ENCODE measurements at places on chromosomes 1 and 21.
A peak's percentile ranks its signal among the peaks of the same experiment; 100 is the strongest.

DNA sequence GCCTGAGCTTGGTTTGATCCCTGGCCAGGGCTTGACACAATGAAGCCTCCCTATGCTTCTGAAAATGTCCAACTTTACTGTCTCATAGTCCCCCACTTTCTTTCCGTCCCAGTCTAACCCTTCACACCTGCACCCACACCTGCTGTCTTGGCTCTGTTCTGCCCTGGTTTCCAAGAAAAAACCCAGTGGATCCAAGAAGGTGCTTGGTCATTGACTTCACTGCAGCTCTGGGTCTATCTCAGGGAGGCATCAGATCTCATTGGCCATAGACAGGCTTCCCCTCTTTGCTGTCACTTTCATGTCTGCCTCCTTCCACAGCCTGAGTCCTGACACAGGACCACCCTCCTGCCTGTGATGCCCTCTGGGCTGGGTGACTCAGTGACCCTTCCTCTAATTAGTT, 37.8 kb upstream of the ETV3 start:
- no peaks in the 10 kb centered on the region for H3K27me3 ChIP-seq
- no peaks in the 10 kb centered on the region for H3K36me3 ChIP-seq
- no peak overlapping the region for H3K4me3 ChIP-seq
- no peak for DNase-seq
- no peak overlapping the region for H3K27ac ChIP-seq

- H3K36me3 ChIP-seq, result no peaks in the 10 kb centered on the region
- no peaks in the 10 kb centered on the region for H3K27me3 ChIP-seq
- no peak overlapping the region for H3K4me3 ChIP-seq
Observed at GRCh38 chr1:228283043-228283371, 75.2 kb downstream of the OBSCN start.

GRCh38 chr1:999725-1000356, at the start of gene HES4:
Gene HES4, minus strand, starts transcription at chr1:1000097. Its CDS starts 124 bp downstream, at chr1:999973.
- peaks cover 11% of the 10 kb centered on the region for H3K27me3 ChIP-seq
- H3K36me3 ChIP-seq, result no peaks in the 10 kb centered on the region
- H3K4me1 ChIP-seq, result peaks cover 9% of the 10 kb centered on the region
- H3K4me3 ChIP-seq, result peak within 1 kb of the TSS; percentile 64
- H3K27ac ChIP-seq, result peak within 1 kb of the TSS; percentile 53
- DNase-seq, result peak; percentile 42

GRCh38 chr1:177976596-177976995, 6.7 kb upstream of the SEC16B start:
- no peak overlapping the region for H3K27ac ChIP-seq
- H3K4me3 ChIP-seq, result no peak overlapping the region
- H3K36me3 ChIP-seq, result no peaks in the 10 kb centered on the region
- H3K4me1 ChIP-seq, result no peaks in the 10 kb centered on the region
- DNase-seq, result no peak

- no peak for DNase-seq
- peak overlapping the region; percentile 23 for H3K27ac ChIP-seq
- no peaks in the 10 kb centered on the region for H3K36me3 ChIP-seq
- H3K4me1 ChIP-seq, result peaks cover 13% of the 10 kb centered on the region
- no peak overlapping the region for H3K4me3 ChIP-seq
- H3K27me3 ChIP-seq, result no peaks in the 10 kb centered on the region
Observed at GRCh38 chr1:224457782-224458144, 23.2 kb upstream of the WDR26 start.

DNA sequence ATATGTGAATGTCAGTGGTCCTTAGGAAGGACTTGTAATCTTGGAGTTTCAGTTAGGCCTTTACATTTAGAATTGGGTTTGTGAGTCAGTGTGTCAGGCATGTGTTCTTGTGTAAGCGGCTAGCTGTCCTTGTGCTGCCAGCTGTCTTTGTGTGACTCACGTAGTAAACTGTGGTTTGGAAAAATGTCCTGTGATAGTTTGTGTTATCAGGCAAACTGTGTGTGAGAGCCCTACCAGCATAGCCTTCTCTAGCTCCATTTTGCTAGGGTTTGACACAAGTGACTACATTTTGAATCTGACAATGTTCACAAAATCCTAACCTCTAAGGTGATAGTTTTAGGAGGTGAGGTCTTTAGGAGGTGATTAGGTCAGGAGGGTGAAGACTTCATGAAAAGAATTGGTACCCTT, 6.9 kb upstream of the SLC35D1 start:
- H3K36me3 ChIP-seq, result no peaks in the 10 kb centered on the region
- no peak for DNase-seq
- H3K4me1 ChIP-seq, result no peaks in the 10 kb centered on the region
- H3K4me3 ChIP-seq, result no peak overlapping the region

DNA sequence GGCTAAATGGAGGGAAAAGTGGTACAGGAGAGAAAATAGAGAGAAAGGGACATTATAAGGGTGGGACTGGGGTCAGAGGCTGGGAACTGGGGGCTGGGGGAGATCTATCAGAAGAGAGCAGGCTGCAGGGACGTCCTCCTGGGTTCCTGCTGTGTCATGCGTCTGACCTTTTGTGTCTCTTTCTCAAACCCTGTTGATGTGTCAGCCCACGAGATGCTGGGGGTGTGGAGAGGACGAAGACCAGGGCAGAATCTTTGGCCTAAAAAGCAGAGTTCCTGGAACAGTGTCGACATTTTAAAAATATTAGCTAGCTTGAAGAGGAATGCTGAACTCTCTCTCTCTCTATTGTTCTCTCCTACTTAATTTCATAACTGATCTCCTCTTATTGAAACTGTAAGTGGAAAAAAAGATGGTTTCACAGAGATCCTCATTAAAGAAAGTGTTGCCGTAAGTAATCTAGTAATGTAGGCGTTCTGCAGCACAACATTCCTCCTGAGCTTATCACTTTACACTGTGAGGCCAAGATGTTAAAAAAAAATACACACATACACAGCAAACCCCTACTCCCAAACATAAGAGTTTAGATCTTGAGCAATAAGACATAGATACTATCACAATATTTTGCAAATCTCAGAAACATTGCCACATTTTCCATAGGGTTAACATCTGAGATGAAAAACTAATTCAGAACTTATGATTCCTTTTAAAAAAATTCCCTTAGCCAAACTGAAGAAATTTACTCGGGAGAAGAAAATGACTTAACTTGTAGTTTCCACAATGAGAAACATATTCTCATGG, 52.6 kb downstream of the RUNX1 start:
- no peaks in the 10 kb centered on the region for H3K27me3 ChIP-seq
- no peaks in the 10 kb centered on the region for H3K36me3 ChIP-seq
- H3K4me1 ChIP-seq, result peaks cover 2% of the 10 kb centered on the region
- no peak overlapping the region for H3K4me3 ChIP-seq
- DNase-seq, result no peak

- H3K4me3 ChIP-seq, result no peak overlapping the region
- no peaks in the 10 kb centered on the region for H3K27me3 ChIP-seq
- no peak overlapping the region for H3K27ac ChIP-seq
Observed at GRCh38 chr1:53410701-53411100, 48.5 kb upstream of the DMRTB1 start.

GRCh38 chr1:244186372-244186771, 135.3 kb downstream of the ZBTB18 start:
- no peak overlapping the region for H3K27ac ChIP-seq
- DNase-seq, result no peak
- H3K4me3 ChIP-seq, result no peak overlapping the region
- no peaks in the 10 kb centered on the region for H3K36me3 ChIP-seq

DNA sequence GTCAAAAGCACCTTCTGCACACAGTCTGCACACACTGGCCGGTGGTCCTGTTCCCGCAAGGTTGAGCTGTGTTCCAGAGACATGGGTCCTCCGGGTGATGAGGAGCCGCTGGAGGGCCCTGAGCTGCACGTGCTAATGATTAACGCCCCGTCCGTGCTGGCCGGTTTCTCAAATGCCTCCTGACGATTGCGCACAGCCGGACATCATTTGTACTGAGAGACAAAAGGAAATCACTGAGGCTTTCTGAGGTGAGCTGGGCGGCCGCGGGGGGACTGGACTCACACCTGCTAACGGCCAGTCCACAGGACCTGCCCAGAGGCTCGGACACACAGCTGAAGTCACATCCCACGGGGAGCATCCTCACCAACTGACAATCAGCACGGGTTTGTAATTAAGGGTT, 29.2 kb downstream of the POFUT2 start:
- H3K27me3 ChIP-seq, result no peaks in the 10 kb centered on the region
- H3K36me3 ChIP-seq, result no peaks in the 10 kb centered on the region
- no peak overlapping the region for H3K27ac ChIP-seq
- no peak overlapping the region for H3K4me3 ChIP-seq

- H3K36me3 ChIP-seq, result no peaks in the 10 kb centered on the region
- no peaks in the 10 kb centered on the region for H3K4me1 ChIP-seq
- H3K27me3 ChIP-seq, result no peaks in the 10 kb centered on the region
- H3K4me3 ChIP-seq, result no peak overlapping the region
- DNase-seq, result no peak
Observed at GRCh38 chr1:76005765-76006164, 68.8 kb upstream of the ST6GALNAC3 start.

GRCh38 chr1:150971583-150972416, 2.8 kb downstream of the CERS2 start:
- no peak for DNase-seq
- H3K36me3 ChIP-seq, result no peaks in the 10 kb centered on the region
- peaks cover 27% of the 10 kb centered on the region for H3K4me1 ChIP-seq
- peak overlapping the region; percentile 4 for H3K4me3 ChIP-seq
- H3K27ac ChIP-seq, result peak overlapping the region; percentile 50

DNA sequence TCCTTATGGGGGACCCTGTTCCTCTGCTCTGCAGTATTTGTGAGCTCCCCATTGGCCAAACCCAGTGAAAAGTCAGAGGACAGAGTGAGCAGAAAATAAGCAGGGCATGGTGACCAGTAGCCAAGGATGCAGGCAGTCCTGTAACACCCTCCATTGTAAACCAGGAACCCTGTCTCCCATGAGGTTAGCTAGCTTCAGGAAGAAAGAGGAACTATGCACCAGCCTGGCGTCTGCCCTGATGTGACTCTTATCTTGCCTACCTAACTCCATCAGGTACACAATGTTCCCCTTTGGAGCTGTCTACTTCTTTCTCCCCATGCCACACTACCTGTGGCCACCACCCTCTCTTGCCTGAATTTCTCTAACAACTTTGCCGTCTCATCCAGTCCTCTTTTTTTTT, 119.2 kb downstream of the LRIG2 start:
- H3K27me3 ChIP-seq, result no peaks in the 10 kb centered on the region
- no peak for DNase-seq
- H3K36me3 ChIP-seq, result no peaks in the 10 kb centered on the region
- H3K27ac ChIP-seq, result no peak overlapping the region
- H3K4me3 ChIP-seq, result no peak overlapping the region

DNA sequence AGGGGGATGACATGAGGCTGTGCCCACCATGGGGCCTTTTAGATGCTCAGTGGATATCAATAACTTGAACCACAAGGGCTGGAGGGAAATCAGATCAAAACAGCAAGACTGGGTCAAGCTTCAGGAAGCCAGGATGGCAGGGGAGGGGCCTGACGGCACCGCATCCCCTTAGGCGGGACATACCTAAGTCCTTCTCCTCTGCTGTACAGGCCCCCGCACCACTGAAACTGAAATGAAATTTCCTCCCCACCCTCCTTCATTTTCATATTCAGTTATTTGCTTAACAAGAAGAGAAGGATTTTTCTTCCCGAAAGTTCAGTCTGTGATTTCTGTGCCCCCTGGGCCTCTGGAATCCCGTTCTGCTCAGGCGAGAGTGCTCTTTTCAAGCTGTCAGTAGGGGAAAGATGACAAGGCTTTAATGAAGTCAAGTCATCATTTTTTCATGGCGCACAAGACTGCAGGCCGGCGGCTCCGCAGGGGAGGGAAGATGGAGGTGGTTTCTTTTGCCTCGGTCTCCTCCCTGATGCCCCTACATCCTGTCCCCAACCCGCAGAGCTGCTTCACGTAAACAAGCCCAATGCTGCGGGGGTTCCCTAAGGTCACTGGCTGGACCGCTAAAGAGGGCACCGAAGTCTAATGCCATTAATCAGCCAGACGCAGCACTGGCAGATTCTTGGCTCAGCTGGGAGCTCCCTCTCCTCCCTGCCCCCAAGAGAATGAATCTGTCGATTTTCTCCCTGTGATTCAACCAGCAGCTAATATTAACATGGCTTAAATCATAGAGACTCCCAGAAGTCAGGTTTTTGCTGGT, 264.8 kb downstream of the C1orf94 start:
- no peak overlapping the region for H3K27ac ChIP-seq
- H3K36me3 ChIP-seq, result no peaks in the 10 kb centered on the region
- H3K4me3 ChIP-seq, result no peak overlapping the region
- H3K4me1 ChIP-seq, result no peaks in the 10 kb centered on the region

GRCh38 chr1:190667914-190668313, 190.2 kb upstream of the BRINP3 start:
- H3K27ac ChIP-seq, result no peak overlapping the region
- no peak for DNase-seq
- H3K4me3 ChIP-seq, result no peak overlapping the region
- no peaks in the 10 kb centered on the region for H3K27me3 ChIP-seq
- no peaks in the 10 kb centered on the region for H3K36me3 ChIP-seq

- peak overlapping the region; percentile 91 for H3K27ac ChIP-seq
- no peak for DNase-seq
- H3K4me1 ChIP-seq, result peaks cover 4% of the 10 kb centered on the region
- H3K27me3 ChIP-seq, result no peaks in the 10 kb centered on the region
Observed at GRCh38 chr1:226702318-226702956, 36.6 kb downstream of the ITPKB start.

- H3K27ac ChIP-seq, result no peak overlapping the region
- no peak for DNase-seq
- no peak overlapping the region for H3K4me3 ChIP-seq
Observed at GRCh38 chr1:10782491-10783244, 13.8 kb downstream of the CASZ1 start.

DNA sequence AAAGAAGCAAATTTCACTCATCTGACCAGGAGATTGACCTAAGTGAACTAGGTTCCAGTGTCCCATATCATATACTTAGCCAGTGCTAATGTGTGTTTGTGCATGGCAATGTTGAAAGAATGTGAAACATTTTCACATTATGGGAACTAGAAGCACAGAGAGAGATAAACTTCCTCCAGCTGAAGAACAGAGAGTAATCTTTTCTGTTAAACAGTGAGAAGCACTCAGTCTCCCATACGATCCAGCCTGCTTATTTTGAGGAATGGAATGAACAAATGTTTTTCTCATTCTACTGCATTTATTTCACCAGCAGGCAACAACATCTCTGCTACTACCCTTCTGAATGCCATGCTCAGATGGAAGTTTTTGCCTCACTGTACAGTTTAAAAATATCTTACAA, 170.5 kb downstream of the TTLL7 start:
- DNase-seq, result no peak
- no peaks in the 10 kb centered on the region for H3K4me1 ChIP-seq
- no peak overlapping the region for H3K4me3 ChIP-seq
- no peak overlapping the region for H3K27ac ChIP-seq

- H3K36me3 ChIP-seq, result no peaks in the 10 kb centered on the region
- H3K27me3 ChIP-seq, result no peaks in the 10 kb centered on the region
- H3K4me3 ChIP-seq, result no peak overlapping the region
- no peak overlapping the region for H3K27ac ChIP-seq
- DNase-seq, result peak; percentile 29
Observed at GRCh38 chr1:44828841-44829440, 14.1 kb downstream of the PTCH2 start.

GRCh38 chr1:25987951-25988350, 9.9 kb downstream of the PAFAH2 start:
- DNase-seq, result no peak
- H3K4me1 ChIP-seq, result no peaks in the 10 kb centered on the region
- no peak overlapping the region for H3K4me3 ChIP-seq
- no peak overlapping the region for H3K27ac ChIP-seq
- H3K27me3 ChIP-seq, result no peaks in the 10 kb centered on the region
